Activated naive CD4-positive, alpha-beta T cell treated with Interleukin-2 at 50 U/mL for 16 hours (primary cell): ENCODE measurements at places on chromosomes 7 and 10.

DNA sequence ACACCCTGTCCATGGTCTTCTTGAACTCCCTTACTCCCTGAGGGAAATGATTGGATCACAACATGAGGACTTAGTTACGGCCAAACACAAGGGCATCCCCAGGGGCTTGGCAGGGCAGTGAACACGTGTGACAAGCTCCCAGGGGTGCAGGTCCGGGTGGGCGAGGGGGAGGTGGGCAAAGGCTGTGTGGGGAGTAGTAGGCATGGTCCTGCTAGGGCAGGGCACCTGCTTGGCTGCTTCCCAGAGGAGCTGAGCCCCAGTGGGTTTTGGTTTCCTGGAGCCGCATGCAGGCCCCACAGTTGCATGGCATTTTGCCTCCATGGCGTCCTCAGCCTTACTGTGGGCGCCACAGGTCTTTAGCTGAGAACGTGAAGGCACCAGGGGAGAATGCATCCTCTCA lies 46.6 kb upstream of the ZNF32 start:
- DNase-seq, result no peak

DNA sequence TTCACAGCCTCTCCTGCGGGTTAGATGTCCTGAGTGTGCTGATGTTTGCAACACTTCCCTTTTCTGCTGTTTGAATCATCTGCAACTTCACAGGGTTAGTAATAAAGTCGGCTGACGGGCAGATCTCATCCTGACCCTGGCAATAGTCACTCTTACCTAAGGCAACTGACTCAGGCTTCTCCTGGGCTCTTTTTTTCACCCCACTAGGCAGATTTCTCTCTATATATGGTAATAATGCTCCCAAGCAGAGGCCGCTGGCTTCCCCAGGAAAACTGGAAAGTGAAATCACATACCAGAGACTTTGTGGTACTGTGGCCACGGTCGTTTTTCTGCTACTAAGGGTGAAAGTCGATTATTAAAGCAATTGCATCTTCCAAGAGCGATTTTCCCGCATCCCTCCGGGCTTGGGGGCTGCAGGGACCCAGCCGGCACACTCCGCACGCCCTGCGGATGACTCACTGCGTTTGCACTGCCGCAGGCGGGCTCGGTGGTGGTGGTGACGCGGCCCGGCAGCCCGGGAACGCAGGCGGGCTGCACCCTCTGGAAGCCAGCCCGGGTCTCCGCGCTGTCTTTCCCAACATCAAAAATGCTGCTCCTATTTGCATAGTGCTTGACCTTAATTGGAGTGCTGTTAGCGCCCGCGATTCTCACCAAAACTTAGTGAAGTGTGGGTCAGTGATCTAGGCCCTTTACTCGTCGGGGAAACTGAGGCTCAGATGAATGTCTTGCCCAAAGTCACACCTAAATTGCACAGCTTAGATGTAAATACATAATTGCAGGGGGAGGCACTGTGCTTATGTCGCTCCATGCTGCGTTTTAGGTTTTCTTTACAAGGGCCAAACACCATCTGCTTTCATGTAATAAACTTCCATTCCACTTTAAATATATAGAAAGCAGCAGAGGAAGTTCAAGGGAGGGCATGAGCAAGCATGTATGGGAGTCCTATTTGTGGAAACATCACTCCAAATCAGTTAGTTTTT lies 47.6 kb upstream of the ITGB1 start:
- DNase-seq, result peak; percentile 53

GRCh38 chr7:149367418-149368180 lies 93.3 kb downstream of the ZNF777 start:
- no peak for DNase-seq

DNA sequence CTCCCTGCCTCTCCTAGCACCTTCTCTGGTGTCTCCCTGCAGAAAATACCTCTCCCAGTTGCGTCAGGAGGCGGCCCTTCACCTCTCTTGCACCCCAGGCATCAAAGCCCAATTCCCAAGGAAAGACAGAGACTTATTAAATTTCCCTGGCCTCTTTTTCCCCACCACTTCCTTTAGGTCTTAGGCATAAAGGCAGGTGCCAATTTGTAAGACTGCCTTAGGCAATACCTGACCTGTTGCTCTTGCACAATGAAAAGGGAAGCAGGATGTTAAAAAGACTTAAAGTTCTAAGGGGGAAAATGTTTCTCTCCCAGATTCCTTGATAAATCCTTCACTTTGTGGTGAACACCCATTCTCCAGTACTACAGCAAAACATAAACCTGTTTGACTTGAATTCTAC lies 186.7 kb downstream of the SLC25A13 start:
- DNase-seq, result no peak

- DNase-seq, result no peak
Observed at GRCh38 chr10:114064151-114065048, 20.7 kb downstream of the ADRB1 start.

DNA sequence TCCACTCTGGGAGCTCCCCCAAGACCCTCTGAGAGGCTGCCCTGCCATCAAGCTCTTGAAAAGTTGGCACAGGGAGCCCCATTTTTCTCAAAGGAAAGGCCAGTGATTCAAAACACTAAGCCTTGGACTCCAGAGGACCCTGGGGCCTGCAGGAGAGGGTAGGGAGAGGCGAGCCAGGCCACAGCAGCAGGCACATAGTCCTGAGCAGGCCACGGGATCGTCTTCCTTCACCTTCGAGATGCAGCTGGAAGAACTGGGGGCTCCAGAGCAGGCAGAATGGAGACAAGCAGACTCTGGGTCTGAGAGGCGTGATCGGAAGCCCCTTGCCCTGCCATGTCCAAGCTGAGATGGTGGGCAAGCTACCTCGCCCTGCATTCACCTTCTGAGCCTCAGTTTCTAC lies 13.9 kb downstream of the TNS3 start:
- no peak for DNase-seq

DNA sequence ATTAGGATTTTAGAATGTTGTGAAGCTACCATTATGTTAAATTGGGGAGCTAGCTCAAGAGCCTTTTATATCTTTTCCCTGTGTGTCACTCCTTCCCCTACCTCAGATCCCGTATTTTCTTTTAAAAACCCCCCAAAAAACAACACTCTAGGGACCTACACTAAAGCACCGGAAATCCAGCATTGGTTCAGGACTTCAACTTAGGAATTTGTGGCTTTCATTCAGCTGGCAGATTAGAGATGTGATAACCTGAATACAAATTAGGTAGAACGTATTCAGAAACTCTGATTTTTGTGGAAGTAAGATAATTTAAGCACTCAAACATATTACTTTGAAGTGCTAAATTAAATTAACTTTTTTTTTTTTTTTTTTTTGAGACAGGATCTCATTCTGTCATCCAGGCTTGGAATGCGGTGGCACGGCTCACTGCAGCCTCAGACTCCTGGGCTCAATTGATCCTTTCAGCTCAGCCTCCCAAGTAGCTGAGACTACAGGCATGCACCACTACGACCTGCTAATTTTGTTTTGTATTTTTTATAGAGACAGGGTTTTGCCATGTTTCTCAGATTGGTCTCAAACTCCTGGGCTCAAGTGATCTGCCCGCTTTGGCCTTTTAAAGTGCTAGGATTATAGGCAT lies 6.8 kb downstream of the TBC1D12 start:
- DNase-seq, result no peak

DNA sequence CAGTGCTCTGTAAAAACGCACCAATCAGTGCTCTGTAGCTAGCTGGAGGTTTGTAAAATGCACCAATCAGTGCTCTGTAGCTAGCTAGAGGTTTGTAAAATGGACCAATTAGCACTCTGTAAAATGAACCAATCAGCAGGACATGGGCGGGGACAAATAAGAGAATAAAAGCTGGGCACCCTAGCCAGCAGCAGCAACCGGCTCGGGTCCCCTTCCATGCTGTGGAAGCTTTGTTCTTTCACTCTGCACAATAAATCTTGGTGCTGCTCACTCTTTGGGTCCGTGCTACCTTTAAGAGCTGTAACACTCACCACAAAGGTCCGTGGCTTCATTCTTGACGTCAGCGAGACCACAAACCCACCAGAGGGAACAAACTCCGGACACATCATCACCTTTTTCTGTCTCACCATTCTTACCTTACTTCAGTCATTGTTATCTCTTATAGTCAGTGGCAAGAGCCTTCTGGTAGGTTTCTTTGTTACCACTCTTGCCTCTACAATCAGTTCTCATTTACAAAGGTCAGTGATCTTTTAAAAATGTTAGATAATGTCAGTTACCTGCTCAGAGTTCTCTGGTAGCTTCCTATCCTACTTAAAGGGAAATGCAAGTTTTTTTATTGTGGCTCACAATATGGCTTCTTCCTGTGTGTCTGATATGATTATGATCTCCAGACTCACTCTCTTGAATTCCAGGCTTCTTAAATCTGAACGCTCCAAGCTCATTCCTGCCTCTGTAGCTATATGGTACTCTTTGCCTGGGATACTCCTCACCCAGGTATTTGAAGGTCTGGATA lies 4.5 kb downstream of the STAM start:
- peak; percentile 35 for DNase-seq

GRCh38 chr10:90087197-90088023 lies 386.0 kb downstream of the KIF20B start:
- DNase-seq, result peak; percentile 3

DNA sequence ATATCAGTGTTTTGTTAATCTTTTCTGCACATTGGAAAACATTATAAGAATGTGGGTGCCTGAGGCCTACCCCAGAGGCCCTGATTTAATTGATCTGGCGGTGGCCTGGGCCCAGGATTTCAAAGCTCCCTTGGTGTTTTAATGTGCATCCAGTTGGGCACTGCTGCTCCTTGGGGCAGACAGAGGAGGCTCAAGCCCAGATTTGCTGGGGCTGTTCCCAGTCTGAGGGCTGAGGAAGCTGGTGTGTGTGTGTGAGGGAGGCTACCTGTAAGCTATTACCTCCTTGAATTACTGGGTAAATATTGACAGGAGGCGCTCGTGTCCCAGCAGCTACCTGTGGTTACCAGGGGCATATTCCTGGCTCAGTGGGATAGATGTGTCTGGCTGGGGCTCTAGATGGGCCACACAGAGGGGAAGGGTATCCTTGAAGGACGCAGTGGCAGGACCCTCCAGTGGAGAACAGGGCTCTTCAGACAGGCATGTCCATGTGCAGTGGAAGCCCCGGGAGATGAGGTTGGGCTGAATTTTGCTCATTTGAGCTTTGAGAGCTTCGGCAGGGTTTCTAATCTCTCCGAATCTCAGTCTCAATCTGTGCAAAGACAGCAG lies 975.4 kb upstream of the ZNF722 start:
- DNase-seq, result no peak

GRCh38 chr7:71229148-71229547 lies 97.2 kb downstream of the GALNT17 start:
- DNase-seq, result no peak

GRCh38 chr7:155764438-155764793 lies 47.8 kb downstream of the SHH start:
- peak; percentile 20 for DNase-seq

DNA sequence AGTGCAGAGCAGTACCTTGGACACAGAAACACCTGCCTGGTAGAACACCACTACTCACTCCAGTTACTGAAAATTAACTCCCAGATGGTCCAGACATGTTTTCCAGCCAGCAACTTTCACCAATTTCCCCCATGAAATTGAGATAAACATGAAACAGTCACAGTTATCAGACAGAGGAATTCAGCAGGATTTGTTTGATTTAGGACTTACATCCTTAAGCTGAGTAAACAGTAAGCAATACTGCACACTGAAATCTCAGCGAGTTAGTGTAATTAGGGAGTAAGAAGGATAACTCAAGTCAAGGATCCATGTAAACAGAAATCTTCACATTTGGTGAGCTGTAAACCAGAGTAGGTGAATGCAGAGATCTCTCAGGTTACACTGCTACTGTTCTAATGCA lies 353.5 kb downstream of the ELMO1 start:
- DNase-seq, result no peak

- DNase-seq, result no peak
Observed at GRCh38 chr10:25441270-25441669, 266.5 kb downstream of the GPR158 start.

DNA sequence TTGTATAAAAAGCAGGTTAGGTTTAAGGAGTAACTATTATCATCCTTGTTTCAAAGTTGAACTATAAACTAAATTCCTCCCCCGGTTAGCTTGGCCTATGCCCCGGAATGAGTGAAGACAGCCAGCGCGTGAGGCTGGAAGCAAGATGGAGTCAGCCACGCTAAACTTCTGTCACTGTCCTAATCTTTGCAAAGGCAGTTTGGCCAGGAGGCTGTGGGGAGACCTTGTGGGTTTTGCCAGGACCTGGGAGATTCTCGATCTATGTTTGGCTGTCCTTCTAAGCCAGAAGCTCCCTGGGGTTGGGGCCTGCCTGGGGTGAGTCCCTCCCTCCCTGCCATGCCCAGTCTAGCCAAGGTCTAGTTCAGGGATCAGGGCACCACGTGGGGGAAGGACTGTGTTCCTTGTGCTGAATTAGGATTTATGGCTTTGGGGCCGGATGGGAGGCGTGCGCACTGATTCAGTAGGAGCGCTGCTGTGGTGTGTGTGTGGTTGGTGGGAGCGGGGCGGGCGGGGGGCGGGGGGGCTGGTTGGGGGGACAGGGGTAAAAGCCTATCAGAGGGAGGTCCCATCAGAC lies 871 bp upstream of the GTF2IRD1 start:
- no peak for DNase-seq

GRCh38 chr10:33657154-33657908 lies 322.9 kb upstream of the NRP1 start:
- no peak for DNase-seq

GRCh38 chr10:79394664-79395063 lies 47.4 kb downstream of the PPIF start:
- DNase-seq, result no peak

DNA sequence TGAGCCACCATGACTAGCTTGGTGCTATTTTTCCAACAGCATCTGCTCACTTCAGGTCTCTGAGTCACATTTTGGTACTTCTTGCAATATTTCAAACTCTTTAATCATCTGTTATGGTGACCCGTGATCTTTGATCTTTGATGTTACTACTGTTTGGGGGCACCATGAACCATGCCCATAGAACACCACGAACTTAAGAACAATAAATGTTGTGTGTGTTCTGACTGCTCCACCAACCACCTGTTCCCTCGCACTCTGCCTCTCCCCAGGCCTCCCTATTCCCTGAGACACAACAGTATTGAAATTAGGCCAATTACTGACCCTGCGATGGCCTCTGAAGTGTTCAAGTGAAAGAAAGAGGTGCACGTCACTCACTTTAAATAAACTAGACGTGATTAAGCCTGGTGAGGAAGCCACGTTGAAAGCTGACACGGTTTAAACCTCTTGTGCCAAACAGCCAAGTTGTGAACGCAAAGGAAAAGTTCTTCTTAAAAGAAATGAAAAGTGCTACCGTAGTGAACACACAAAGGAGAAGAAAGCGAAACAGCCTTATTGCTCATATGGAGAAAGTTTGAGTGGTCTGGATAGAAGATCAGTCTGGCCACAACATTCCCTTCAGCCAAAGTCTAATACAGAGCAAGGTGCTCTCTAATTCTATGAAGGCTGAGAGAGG lies 27.2 kb upstream of the ATP6V0A4 start:
- no peak for DNase-seq

DNA sequence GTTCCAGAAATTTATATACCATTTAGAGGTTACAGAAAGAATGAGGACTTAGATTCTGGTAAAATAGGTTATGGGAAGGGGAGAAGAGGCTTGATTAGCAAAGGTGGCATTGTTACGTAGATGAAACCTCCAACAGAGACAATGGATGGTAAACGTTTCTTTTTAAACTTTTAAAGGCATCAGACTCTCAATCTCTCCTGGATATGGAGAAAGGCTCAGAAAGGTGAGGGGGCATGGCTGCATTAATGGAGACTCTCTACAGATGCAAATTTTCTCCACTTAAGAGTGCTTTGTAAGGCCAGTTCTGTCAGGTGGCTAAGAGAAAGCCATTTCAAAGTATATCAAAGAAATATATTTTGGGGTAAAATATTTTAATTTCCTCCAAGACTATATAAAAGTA lies 240.9 kb upstream of the PTER start:
- no peak for DNase-seq
